ENCODE measurements at places on chromosomes 13 and 19. TPM values are rescaled to one million over a fixed set of nuclear protein-coding genes. Genes with fewer than 3 reads are reported as not detected.
A peak's percentile ranks its signal among the peaks of the same experiment; 100 is the strongest.

C19orf81 gene
- not detected for total RNA-seq

DNA sequence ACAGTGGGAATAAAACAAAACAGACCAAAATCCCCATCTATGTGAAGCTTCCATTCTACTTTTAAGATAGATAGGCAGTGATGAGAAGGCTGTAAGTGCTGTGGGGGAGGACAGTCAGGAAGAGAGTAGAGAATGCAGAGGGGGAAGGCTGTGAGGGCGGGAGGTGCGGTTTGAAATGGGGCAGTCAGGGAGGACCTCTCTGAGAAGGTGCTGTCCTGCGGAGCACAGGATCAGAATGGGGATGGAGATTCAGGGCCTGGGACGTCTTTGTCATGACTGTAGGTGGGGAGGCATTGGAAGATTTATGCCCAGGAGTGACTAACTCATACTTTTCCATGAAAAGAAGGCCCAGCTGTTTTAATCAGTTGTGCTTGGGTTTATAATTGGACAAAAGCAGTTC lies 3.9 kb upstream of the GPR183 start:
- ATAC-seq, result no peak

SIRT2 gene
- total RNA-seq, result 84.0 TPM

TMPRSS9 gene
- not detected for total RNA-seq

CLC gene
- total RNA-seq, result not detected

DNA sequence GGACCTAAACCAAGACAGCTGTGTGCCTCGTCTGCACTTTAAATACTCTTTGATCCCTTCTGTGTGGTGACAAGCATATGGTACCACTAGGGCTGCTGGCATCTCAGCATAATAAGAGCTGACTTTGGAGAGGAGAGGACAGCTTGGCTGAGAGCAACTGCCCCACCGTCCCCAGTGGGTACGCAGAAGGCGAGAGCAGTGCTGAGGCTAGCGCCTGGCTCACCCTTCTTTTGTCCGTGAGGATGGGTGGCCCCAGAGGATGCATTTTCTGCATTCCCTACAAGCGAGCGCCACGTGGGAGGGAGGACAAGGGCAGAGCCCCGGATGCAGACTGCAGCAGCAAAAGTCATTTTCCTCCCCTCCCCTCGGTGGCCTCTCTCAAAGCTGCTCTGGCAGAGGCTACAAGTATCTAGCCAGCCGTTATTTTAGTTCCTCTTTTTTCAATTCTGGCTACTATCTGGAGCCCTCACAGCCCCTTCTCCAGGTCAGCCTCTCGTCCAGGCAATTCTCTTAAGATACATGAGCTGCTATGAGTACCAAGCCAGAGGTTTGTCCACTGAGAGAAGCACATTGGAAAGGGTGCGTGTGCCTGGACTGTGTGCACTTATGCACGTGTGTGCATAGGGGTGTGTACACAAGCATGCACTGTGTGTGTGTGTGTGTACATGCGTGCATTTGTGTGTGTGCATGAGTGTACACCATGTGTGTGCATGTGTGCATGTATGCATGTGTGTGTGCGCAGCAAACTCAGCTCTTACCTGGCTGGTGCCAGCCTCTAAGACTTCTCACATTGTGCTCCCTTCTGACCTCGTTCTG lies 51.3 kb downstream of the RAB20 start:
- ATAC-seq, result peak; percentile 10
